Activated CD4-positive, alpha-beta T cell treated with anti-CD3 and anti-CD28 coated beads, Interleukin-10, Interleukin-2, amounts not matched to agents 100 ng/mL and 50 ng/mL, durations not matched to agents 16 hours and 8 hours (primary cell): ENCODE measurements at places on chromosomes 13 and 19.

GRCh38 chr13:20390526-20391175 is 135.0 kb downstream of the CRYL1 start:
- DNase-seq: no peak

- DNase-seq: peak; percentile 25
Measured at GRCh38 chr19:45526143-45526542, 18.9 kb downstream of the VASP start.

DNA sequence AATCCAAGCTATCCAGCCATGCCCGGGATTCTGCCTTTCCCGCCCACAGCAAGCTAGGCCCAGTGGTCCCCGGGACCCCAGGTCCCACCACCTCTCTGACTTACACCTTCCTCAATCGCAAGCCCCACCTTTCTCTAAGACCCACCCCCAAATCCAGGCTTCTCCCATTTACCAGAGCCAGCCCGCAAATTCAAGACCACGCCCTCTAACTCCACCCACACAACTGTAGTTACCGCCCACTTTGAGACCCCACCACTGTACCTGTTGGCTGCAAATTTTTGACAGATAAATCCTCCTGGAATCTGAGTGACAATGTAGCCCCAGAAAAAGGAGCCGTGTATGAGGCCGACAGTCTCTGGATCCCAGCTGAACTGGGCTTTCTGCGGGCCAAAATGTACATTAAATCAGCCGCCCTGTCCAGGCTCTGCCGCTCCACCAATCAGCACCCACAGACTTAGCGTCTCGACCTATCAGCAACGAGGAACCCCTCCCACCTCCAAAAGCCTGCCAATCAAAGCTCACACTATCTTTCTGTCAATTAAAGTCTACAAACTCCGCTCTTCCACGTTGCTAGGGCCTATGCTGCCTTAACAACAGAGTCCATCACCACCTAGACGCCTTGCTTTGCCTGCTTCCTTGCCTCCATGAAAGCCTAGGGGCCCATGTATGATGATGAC is 6.3 kb downstream of the SLC17A7 start:
- DNase-seq: no peak

DNA sequence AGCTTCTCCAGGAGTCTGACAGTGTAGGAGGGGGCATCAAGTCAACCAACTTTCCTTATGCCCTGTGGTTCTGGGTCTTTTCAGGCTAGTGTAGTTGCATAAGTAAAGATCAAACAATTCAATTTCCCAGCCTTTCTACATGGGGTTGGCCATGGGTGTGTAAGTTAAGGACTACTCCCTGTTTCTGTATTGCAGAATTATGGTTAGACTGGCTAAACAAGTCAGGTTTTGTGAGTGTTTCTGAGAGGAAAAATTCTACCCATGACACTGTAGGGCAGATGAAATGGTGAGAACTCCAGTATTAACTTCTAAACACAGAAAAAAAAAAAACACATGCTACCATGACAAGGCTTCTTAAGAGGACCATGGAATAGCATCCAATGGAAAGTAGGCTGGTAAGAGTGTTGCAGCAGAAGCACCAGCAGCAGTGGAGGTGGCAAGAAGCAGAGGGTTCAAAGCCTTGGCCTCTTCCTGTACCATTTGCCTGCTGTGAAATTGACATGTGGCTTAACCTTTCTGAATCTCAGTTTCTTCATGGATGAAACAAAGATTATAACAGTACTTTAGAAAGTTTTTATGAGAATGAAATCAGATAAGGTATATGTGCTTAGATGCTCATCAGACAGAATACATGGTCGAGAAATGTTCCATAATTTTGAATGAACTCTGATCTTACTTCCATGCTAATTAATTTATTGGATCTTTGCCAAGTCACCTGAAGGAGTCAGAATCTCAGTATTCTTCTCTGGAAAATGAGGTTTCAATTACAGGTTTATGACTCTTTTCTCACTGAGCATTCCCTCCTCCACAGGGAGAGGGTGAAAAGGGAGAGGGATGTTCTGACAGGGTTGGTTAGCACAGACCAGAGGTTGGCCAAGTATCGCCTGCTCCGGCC is 11.4 kb upstream of the SCEL start:
- DNase-seq: no peak

GRCh38 chr13:39512687-39513086 is 90.3 kb downstream of the LHFPL6 start:
- no peak for DNase-seq

DNA sequence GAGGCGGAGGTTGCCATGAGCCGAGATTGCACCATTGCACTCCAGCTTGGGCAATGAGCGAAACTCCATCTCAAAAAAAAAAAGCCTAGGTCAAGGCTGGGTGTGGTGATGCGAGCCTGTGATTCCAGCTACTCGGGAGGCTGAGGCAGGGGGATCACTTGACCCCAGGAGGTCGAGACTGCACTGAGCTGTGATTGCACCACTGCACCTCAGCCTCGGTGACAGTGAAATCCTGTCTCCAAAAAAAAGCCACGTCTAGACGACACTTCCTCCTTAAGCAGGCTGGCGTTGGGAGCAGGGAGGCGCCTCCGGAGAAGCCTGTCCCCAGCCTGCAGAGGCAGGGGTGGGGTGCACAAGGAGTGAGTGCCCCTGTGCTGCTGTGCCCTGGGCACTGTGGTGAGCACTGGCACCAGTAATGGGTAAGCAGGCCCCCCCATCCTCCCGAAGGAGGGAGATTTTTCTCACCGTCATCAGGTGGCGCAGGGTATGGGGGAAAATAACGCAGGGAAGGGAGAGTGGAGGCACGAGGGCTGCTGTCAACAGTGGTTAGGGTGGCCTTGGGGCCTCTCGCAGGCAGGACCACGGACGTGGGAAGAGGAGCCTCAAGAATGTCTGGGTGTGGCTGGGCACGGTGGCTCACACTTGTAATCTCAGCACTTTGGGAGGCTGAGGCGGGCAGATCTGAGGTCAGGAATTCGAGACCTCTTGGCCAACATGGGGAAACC is 706 bp downstream of the P2RY11 start:
- peak; percentile 80 for DNase-seq

GRCh38 chr19:40053491-40053890 is 2.5 kb downstream of the ZNF780B start:
- no peak for DNase-seq

DNA sequence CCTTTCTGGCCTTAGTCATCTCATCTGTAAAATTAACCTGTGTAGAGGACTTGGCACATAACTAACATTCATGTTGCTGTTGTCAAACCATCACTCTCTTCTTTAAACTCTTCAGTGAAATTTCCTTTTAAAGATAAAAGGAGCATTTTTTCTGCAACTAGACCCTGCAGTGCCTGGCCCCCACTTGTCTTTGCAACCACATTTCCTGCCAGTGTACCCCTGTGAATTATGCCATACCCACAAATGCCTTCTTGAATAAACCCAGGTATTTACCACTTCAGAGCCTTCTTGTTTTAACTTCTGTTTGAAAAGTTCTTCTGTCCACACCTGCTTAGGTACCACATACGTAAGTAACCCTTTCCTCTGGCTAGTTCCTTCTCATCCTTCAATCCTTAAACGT is 118.8 kb downstream of the CDK8 start:
- DNase-seq: no peak

DNA sequence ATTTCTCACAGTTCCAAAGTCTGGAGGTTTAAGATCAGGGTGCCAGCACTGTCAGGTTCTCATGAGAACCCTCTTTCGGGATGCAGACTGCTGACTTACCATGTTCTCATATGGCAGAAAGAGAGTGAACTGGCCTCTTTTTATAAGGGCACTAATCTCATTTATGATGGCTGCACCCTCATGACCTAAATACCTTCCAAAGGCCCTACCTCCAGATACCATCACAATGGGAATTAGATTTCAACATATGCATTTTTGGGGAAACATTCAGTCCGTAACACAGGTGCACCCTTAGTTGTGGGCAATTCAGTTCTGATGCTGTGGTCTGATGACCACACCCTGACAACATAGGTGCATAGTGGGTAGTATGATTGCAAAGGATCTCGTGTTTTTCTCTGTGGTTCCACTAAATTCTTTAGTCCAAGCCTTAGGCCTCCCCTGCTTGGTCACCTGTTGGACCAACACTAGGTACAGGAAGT is 33.3 kb downstream of the GARRE1 start:
- no peak for DNase-seq

DNA sequence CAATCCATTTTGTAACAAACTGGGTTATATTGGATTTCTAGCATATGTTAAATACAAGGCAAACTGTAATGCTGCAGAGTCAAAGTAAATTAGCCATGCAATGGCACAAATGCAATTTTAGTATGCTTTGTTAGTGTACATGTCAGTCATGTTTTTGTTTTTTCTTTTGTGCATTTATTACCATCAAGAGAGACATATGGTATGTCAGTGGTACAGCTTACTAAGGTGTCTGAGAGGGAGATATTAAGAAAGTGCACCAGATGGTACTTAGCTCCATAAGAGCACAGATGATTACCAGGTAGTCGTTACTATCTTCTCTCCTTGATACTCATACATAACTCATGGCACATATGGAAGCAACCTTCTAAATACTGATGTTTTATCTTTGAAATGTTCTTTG is 550.3 kb downstream of the GPC5 start:
- DNase-seq: no peak

- peak; percentile 27 for DNase-seq
Measured at GRCh38 chr19:47723581-47723940, 10.3 kb downstream of the EHD2 start.

DNA sequence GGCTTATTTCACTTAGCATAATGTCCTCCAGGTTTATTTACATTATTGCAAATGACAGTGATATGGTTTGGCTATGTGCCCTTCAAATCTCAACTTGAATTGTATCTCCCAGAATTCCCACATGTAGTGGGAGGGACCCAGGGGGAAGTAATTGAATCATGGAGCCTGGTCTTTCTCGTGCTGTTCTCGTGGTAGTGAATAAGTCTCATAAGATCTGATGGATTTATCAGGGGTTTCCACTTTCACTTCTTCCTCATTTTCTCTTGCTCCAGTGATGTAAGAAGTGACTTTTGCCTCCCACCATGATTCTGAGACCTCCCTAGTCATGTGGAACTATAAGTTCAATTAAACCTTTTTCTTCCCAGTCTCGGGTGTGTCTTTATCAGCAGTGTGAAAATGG is 109.6 kb downstream of the VWA8 start:
- no peak for DNase-seq

GRCh38 chr13:46804391-46804815 is 7.4 kb upstream of the ESD start:
- DNase-seq: no peak

- no peak for DNase-seq
Measured at GRCh38 chr13:79681069-79681468, 200.1 kb downstream of the NDFIP2 start.

- no peak for DNase-seq
Measured at GRCh38 chr13:54210397-54211049, 1181.9 kb downstream of the OLFM4 start.

DNA sequence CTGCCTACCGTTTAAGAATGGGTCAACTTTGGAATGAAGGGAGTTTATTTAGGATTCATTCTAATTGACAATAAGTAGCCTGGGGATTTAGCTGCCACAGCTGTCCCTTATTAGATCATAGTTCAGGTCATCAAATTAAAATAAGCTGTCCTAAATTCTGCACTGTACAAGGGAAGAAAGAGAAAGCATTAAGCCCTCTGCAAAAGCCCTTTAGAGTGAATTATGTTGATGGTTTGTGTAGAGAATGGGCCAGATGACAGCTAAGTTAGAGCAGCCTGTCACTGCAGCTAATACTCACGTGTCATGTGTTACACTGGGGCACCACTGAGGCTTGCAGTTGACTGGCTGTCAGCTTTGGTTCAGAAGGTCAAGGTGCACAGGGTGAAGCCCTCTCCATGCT is 737.1 kb upstream of the SLC10A2 start:
- no peak for DNase-seq

- DNase-seq: no peak
Measured at GRCh38 chr19:10895363-10895762, 24.0 kb downstream of the CARM1 start.

DNA sequence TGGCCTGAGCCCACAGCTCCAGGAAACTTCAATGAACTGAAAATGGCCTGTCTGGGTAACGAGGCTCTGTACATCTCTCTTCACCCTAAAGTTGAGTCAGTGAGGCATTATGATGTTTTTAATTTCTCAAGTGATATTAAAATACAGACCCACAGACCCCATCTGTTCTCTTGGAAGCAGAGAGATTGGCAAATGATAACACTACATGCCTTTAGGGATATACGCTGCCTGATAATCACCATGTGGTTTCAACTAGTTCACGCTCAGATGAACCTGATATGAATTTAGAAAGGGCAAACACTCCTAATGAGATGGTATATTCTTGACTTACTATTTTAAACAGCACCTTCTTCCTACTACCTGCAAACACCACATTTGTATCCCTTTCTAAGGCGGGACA is 127.5 kb downstream of the RFC3 start:
- DNase-seq: no peak

GRCh38 chr19:39555883-39556282 is 15.9 kb upstream of the EID2 start:
- DNase-seq: no peak

DNA sequence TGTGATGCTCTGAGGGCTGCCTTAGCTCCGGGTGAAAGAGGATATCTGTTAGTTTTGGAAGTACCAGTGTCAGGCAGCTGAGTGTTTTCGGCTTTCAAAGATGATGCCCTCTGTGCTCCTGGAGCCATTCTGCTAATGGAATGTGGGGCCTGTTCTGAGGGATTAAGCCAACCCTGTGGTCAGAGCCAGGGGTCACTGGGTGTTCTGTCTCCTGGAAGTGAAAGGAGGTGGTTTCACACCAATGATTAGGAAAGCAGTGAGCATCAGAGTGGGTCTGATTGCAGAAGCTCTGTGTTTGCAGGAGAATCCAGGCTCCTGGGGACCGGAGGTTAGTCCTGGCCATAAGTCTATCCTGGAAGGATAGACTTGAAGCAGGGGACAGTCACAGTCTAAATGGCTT is 94.6 kb downstream of the UQCRFS1 start:
- no peak for DNase-seq

GRCh38 chr19:23118400-23118799 is 1.6 kb downstream of the ZNF730 start:
- no peak for DNase-seq

- DNase-seq: no peak
Measured at GRCh38 chr13:30247406-30247805, 59.9 kb downstream of the KATNAL1 start.

DNA sequence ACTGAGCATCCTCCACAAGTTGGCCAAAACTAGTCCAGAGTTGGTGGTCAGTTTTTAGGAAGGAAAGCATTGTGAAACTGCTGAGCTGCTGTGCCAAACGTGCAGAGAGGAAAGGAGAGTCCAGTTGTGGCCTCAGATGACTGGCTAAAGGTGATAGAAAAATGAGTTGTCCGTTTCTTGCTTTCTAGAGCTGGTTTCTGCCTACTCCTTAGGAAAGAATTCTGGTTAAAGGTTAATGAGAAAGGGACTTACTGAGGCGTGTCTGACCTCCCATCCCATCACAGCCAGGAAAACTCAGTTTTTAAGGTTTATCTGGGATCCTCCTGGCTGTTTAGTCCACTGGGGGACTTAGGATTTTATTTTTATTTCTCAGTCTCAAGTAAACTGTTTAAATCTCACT is 1186.3 kb downstream of the UQCRFS1 start:
- no peak for DNase-seq

GRCh38 chr13:101150998-101151397 is 265.3 kb downstream of the NALCN start:
- no peak for DNase-seq
